ENCODE measurements at places on chromosomes 3 and 15.

- DNase-seq: no peak
These were observed 87.6 kb downstream of the FOXP1 start for GRCh38 chr3:71495708-71496472.

DNA sequence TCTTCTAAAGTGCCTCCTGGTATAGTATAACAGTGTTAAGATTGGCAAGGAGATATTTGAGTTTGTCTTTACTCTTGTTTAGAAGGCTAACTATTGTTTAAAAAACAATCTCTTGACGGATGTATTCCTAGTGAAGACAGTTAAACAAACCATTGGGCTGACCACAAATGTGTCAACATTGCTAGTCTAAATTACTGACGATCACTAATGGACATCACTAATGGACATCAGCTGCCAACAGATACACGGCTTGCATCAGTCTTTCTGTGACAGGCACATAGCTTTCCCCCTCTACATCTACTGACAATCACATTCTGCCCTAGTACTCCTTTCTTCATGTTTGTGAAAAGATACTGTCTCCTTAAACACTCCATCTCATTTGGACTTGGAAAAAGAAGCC is 57.1 kb upstream of the ETV5 start:
- no peak for DNase-seq

- no peak for DNase-seq
These were observed 97.8 kb upstream of the AADACL2 start for GRCh38 chr3:151635905-151636304.

DNA sequence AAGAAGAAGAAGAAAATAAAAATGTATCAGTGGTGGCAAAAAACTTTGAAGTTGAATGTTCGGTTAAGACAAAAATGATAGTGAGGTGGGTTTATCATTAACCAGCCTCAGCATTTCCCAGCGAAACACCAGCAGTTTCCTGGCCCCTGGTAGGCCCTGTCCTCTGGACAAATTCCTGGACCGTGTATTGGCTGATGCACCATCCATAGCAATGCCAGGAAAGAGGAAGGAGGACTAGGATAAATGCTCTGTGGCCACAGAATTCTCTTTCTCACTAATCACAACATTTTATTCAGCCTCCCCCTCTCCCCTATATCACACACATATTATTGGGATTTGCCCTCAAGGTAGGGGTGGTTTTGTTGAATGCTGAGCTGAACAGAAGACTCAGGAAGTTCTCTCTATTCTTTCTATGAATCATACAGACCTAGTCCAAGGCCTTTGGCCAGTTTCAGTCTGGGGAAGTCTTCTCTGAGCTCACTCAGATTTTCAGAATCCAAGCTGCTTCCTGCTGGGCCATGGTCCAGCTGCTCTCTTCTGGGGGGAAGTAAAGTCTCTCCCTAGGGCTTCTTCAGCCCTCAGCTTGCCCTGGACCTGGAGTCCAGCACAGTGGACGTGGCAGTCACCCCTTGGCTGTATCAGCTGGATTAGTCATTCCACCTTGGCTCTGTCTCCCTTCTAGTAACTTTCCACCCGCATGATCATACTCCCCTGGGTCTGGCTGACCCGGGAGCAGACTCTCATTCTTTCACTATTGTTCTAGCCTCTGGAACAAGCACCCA is 27.6 kb downstream of the SLC28A1 start:
- no peak for DNase-seq

DNA sequence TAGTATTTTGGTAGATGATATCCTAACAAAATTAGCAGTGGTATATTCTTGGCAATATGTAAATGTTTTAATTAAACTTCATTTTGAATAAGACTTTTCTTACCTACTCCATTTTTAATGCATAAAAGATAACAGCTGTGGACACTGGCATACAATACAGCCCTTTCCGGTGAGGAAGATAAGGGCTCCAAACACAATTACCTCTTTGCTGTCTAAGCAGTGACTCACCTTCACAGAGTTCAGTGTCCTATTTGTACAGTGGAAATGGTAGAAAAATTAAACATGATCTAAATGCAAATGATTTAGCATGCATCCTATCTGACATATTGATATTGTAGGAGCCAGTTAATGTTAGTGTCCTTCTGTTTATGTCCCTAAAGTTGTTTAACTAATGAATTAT is 969.4 kb downstream of the PLOD2 start:
- DNase-seq: no peak

GRCh38 chr3:195558602-195559001 is 15.5 kb upstream of the PPP1R2 start:
- no peak for DNase-seq

GRCh38 chr3:190180268-190180667 is 59.6 kb upstream of the P3H2 start:
- no peak for DNase-seq

DNA sequence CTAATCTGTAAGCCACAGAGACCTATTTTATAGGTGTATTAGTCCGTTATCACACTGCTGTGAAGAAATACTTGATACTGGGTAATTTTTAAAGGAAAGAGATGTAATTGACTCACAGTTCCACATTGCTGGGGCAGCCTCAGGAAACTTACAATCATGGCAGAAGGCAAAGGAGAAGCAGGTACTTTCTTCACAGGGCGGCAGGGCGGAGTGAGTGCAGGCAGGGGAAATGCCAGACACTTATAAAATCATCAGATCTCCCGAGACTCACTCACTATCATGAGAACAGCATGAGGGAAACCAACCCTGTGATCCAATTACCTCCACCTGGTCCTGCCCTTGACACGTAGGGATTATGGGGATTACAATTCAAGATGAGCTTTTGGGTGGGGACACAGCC is 108.7 kb downstream of the GALK2 start:
- no peak for DNase-seq

- DNase-seq: no peak
These were observed 78.5 kb upstream of the CHD2 start for GRCh38 chr15:92821491-92822116.

DNA sequence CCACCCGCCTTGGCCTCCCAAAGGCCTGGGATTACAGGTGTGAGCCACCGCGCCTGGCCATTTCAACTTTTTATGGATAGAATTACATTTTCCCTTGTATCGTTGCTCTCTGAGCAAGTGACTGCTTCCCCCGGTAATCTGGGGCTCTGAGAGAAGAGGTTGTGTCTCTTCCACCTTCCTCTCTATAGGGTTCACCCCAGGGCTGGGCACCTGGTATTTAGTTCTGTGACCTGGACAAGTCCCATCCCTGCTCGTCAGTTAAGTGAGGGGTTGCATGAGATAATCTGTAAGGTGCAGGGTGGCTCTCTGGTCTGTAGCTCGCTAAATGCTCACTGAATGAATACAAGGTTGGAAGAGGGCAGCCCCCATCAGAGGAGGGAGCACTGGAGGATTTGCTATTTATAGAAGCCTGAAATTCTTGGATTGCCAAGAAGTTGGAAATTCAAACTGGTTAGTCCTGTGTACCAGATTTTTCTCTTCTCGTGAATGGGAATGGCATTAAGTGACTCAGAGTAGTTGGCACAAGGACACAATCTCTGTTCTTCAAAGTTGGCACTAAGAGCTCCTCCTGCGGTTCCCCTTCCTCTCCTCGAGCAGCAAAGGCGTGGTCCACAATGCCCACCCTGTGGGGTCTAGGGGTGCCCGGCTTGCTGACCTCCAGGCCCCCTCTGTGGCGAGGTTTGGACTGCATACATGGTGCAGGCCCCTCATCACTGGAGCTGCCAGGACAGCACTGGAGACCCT is 68.1 kb upstream of the DLG1 start:
- DNase-seq: no peak

- DNase-seq: no peak
These were observed 22.0 kb downstream of the CXCR6 start for GRCh38 chr3:45965253-45965652.

GRCh38 chr15:86439614-86440013 is 359.9 kb downstream of the AGBL1 start:
- DNase-seq: no peak

DNA sequence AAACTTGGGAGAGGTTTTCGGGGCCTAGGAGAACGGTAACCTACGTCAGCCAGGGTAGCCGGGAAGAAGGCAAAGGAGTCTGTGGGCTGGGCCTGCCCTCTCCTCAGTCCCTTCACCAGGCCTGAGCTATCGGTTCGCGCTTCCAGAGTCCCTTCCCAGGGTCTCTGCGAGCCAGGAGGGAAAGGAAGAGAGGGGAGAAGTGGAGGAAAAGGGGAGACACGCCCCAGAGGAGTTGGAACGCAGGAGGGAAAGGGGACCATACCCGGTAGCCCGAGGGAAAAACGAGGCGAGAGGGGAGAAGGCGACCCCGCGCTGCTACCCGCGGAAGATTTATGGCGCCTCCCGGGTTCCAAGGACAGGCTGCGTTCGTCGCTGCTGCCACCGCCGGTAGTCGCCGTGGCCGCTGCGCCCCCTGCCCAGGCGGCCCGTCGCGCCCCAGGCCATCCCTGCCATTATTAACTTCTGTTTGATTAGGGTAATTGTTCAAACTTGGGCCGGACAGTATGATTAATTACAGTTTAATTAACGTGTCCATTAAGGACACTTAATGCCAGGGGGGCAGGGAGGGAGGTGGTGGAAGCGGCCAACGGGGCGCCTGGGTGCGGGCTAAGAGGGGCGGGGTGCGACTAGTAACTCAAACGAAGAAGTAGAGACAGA is 3.4 kb upstream of the SKOR1 start:
- no peak for DNase-seq

GRCh38 chr3:41431386-41431785 is 232.1 kb downstream of the CTNNB1 start:
- no peak for DNase-seq

GRCh38 chr15:73981761-73982221 is 10.3 kb downstream of the STOML1 start:
- no peak for DNase-seq

GRCh38 chr3:66907136-66907535 is 91.0 kb upstream of the KBTBD8 start:
- no peak for DNase-seq

- DNase-seq: no peak
These were observed 655.2 kb downstream of the RBMS3 start for GRCh38 chr3:29936054-29936453.

GRCh38 chr15:80492874-80493273 is 88.7 kb downstream of the ARNT2 start:
- DNase-seq: no peak

DNA sequence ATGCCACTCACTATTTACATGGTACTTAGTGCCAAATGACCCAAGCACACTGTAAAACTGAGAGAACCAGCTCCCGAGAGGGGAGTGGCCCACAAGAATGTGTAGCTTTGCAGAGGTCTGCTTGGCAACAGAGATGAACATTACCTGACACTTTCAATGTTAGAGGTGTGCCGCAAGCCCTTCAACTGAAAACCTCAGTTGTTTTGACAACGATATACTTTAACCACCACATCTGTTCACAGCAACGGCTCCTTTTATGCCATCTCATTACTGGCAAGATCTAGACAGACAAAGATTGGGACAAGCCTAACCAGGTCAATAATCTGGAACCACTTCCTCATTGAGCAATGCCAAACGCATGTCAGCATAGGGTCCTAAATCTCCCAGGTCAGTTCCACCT is 23.7 kb downstream of the NEK10 start:
- DNase-seq: no peak

DNA sequence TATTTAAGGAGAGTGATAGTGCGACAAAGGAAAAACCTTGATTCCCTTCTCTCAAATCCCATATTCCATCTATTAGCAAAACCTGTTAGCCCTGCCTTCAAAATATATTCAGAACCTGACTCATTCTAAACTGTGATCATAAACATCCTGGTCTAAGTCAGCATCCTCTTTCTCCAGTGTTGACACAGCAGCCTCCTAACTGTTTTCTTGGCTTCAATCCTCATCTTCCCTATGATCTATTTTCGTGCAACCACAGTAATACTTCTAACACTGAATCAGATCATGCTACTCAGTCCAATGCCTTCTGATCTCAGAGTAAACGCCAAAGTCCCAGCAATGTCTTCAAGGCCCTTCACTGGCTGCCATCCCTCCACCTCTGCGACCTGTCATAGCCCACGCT is 785.1 kb downstream of the EDEM1 start:
- no peak for DNase-seq

- no peak for DNase-seq
These were observed 124.6 kb upstream of the SGO1 start for GRCh38 chr3:20310629-20311028.

DNA sequence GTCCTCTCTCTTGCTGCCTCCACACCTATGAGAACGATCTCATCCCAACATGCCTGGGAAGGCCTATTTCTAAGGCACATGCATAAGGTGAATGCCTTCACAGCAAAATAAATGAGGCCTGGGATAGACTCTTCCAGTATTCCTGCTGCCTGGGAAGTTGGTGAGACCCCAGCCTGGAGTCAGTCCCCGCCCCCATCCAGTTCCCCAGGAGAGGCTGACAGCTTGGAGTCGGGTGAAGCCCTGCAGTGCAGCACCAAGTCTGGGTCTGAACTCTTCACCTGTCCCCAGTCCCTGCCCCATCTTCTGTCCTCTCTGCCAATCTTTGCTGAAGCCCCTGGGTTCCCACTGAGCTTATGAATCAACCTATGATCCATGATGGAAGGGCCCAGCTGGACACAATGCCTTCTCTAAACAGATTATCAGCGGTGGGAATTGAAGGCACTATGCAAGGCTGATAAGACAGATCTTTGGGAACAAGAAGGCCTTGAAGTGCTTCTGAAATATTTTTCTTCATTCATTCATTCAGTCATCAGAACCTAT is 10.2 kb upstream of the APBA2 start:
- DNase-seq: no peak

GRCh38 chr15:64110950-64111678 is 15.3 kb downstream of the SNX1 start:
- DNase-seq: no peak

GRCh38 chr3:151584566-151584965 is 123.7 kb upstream of the IGSF10 start:
- no peak for DNase-seq

DNA sequence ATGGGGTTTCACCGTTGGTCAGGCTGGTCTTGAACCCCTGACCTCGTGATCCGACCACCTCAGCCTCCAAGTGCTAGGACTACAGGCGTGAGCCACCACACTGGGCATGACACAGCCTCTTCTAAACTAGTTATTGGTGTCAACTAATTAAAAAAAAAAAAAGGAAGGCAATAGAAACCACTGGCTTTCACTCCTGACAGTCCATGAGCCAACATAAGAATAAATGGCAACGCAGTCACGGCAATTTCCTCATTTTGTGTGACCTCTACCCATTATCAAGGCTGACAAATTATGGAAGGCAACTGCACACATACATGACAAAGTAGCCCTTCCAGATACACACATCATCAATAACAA is 5.9 kb downstream of the ARHGEF3 start:
- no peak for DNase-seq

DNA sequence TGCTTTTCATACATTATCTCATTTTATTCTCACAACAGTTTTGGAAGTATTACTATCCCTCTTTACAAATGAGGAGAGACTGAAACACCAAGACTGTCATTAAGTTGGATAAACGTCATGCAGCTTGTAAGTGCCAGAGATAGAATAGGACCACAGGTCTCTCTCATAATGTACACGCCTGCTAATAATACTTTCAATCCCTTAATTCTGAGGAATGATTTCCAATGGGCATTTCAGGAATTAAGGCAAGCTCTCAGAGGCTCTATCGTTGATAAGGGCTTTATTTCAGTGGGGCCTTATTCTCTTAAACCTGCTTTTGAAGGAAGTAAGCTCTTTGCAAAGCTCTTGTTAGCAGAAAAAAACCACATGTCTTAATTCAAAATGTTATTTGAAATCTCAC is 229.1 kb downstream of the NFKBIZ start:
- DNase-seq: no peak
